Urinary bladder (tissue), 4 donors: ENCODE measurements at places on chromosomes 1 and 21. TPM values are rescaled to one million over a fixed set of nuclear protein-coding genes. Genes with fewer than 3 reads are reported as not detected.

- no peak for DNase-seq
Observed at GRCh38 chr1:20147846-20148570, 8.9 kb downstream of the PLA2G2F start.

GRCh38 chr1:153612755-153613331, at the start of gene S100A16:
Gene S100A16, minus strand, starts transcription at chr1:153613137. Its CDS starts 4,986 bp downstream, at chr1:153608151.
- DNase-seq, result no peak

Gene TFAP2E
- polyA plus RNA-seq, result 0.58 TPM

GRCh38 chr1:78622548-78622947, 2.3 kb downstream of the IFI44L start:
- no peak for DNase-seq

- DNase-seq, result no peak
Observed at GRCh38 chr1:115862403-115862802, 21.5 kb upstream of the NHLH2 start.

DNA sequence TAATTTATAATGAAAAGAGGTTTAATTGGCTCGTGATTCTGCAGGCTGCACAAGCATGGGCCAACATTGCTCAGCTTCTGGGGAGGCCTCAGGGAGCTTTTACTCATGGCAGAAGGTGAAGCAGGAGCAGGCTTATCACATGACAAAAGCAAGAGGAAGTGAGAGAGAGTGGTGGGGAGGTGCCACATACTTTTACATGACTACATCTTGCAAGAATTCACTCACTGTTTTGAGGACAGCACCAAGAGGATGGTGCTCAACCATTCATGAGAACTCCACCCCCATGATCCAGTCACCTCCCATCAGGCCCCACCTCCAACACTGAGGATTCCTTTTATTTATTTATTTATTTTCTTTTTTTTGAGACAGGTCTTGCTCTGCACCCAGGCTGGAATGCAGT, 5.5 kb upstream of the PLEKHM2 start:
- no peak for DNase-seq
